ENCODE measurements at places on chromosomes 2 and 18.

DNA sequence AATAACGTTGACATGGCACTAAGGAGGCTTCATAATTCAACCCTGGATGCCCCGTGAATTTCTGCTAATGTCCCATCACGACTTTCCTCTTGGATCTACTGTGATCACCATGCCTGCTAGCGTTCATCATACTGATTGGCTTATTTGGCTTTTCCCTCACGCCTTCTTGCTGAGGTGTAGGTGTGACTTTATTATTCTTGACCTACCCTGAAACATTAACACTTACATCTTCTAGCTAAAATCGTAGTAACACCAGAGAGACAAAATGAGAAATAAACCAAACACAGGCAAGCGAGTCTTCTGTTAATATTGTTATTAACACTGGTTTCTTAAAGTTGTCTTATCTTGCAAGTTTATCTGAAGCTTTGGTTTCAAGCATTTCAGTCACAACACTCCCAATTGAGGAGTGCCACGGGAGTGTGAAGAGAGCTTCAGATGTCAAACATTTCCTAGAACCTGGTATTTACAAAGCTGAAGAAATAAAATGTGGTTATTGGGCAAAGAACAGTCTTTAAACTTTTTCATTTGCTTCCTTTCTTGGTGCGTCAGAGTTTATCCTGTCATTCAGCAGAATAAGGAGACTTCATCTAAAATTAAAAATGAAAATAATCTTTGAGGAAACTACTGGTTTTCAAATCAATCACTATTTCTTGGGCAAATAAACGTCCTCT, 15.4 kb upstream of the STAT1 start:
- DNase-seq: no peak

GRCh38 chr2:140011287-140011686, 1231.1 kb upstream of the NXPH2 start:
- no peak for DNase-seq

- DNase-seq: no peak
Observed at GRCh38 chr18:37199741-37200140, 365.9 kb downstream of the CELF4 start.

GRCh38 chr18:10296491-10296890, 157.9 kb upstream of the APCDD1 start:
- DNase-seq: no peak

GRCh38 chr2:1688161-1688560, 56.2 kb downstream of the PXDN start:
- no peak for DNase-seq

GRCh38 chr2:216486708-216487107, 11.9 kb upstream of the RPL37A start:
- no peak for DNase-seq

- DNase-seq: no peak
Observed at GRCh38 chr2:69499966-69500365, 62.7 kb upstream of the NFU1 start.

GRCh38 chr2:8976442-8977259, 26.8 kb downstream of the MBOAT2 start:
- DNase-seq: no peak

GRCh38 chr2:12555012-12555645, 161.6 kb upstream of the TRIB2 start:
- no peak for DNase-seq

GRCh38 chr2:126880324-126880723, 18.4 kb upstream of the TEX51 start:
- no peak for DNase-seq

DNA sequence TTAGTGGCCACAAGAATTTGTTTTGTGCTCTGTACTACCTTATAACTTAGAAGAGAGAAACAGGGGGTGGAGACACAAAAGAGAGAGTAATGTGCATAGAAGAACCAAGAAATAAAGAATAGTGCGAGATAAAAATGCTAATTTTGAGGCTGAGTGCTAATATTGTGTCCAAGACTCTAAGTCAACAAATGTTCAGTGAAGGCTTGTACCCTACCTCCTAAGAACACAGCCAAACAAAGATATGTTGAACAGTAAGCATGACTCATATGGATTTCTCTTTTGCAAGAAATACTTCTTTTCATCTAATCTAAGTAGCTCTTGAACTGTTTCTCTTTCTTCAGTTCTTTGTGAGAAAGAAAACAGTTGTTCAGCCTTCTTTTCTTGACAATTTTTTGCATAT, 45.2 kb downstream of the GAREM1 start:
- no peak for DNase-seq

GRCh38 chr2:41568648-41569047, 479.2 kb upstream of the PKDCC start:
- no peak for DNase-seq

DNA sequence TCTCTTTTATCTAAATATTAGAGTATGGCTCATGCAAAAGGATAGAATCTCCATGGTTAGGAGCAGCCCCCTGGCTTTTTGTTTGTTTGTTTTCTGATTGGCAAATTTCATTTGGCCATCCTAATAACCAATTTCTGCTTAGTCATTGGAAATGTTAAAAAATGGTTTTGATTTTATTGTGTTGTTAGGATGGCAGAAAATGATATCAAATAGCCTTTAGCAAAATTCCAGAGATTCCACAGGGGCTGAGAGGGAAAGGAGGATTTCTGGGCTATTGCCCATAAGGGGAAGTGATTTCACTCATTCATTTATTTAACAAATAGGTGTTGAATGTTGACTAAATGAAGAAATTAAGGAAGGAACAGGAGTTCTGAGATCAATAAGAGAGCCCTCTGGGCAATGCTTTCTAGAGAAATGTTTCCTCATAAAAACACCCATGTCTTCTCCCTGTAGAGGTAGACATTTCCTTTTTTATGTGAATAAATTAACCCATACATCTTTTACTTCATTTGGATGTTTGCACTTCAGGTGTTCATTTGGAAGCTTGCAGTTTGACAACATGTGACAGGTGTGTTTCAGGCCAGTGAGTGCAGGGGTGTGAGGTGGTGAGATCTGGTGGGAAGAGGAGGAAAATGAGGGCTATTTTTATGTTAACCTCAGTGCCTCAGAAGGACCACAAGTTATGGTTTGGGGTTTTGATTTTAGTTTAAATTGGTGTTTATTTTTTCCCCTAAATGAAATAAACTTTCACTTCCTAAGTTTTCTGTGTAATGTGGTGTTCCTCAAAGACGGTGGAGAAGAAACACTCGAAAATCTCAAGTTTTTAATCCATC, 61.7 kb upstream of the EPC2 start:
- DNase-seq: no peak

- no peak for DNase-seq
Observed at GRCh38 chr2:36973320-36973719, 7.0 kb upstream of the STRN start.

GRCh38 chr2:67938053-67938452, 124.8 kb downstream of the C1D start:
- no peak for DNase-seq

GRCh38 chr2:24667542-24667941, 125.6 kb downstream of the PTRHD1 start:
- DNase-seq: no peak

DNA sequence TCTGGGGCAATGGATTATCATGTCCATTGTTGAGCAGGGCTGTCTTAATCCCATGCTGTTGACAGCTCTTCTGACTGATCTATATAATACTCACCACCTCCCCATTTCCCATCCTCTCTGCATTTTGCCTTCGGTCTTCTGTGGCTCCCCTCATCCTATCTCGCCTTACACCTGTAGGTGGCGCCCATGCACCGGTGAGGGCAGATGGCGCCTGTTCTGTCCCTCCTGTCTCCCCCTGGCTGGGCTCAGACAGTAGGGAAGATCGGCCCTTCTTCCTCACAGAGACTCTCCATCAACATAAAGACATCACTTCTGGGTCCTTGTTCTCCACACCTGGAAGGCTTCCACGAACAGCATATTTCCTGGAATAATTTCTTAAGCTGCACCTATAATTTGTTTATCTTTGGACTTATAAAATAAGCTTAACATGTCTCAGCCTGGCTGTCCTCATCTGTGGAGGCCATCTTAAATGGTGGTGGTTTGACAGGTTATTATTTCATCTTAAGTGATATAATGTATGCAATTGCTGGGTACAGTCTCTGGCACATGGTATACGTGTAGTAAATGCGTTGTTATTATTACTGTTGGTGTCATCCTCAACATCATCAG, 10.9 kb upstream of the CDH20 start:
- DNase-seq: peak; percentile 49

GRCh38 chr18:37341016-37341415, 224.6 kb downstream of the CELF4 start:
- no peak for DNase-seq

DNA sequence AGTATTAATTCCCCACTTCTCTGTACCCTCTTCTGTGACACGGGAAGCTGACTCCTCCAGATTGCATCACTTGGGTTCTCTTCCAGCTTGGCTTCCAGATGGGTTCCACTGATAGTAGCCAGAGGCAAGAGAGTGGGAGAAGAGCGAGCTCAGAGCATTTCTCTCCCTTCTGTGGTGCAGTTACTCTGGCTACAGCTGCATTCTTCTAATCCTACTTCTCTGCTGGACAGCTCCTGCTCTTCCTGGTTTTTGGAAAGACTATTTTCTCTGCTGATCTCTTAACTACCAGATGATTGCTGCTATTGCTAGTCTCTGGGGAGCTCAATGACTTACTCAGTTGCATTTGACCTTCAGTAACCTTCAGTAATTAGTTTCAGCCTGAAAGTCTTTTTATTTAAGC, 187.5 kb upstream of the MAP2 start:
- no peak for DNase-seq

DNA sequence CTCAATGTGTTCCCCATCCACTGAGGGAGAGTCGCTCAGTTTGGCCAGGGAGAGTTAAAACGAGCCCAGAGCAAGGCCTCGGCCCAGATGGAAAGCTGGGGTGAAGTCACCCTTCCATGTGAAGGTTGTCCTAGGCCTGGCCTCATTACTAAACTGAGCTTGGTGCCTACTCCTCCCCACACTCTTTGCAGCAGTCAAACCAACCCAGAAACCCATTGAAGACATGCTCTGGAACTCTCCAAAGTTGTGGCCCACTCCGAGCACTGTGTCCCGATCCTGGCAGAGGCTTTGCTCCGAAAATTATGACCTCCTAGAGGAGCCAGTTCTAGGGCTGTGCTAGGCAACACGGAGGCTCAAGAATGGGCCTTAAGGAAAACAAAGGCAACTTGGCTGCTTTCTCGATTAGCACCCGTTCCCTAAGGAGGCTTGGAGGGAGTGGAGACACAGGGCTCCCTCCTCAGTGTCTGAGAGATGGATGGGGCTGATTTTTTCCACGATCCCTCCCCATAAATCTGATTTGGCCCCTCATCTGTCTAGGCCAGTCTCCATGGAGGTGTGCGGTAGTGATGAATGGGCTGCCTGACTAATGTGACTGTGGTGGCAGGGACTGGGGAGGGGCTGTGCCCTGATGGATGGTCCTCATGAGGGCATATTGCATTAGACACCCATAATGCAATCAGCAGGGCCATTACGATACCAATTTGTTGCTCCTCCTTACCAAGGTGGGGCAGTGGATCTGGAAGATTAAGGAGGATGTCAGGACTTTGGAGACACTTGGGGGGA, 11.7 kb upstream of the CYP26B1 start:
- DNase-seq: no peak

DNA sequence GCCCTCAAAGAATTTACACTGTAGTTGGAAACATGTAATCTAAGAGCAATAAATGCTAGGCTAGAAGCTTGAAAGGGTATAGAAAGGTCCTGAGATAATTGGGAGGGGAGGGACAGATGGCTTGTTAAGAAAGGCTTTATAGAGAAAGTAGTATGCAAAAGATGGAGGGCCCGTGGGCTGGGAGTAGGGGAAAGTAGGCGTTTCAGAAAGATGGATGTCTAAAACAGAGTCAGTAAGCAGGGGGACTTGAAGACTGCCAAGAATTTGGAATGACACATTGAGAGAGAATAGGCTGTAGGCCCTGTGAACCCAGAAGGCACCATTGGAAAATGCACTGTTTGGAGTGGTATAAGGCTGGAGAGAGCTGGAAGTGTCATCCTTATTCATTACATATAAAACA, 822 bp downstream of the PSMG2 start:
- no peak for DNase-seq

DNA sequence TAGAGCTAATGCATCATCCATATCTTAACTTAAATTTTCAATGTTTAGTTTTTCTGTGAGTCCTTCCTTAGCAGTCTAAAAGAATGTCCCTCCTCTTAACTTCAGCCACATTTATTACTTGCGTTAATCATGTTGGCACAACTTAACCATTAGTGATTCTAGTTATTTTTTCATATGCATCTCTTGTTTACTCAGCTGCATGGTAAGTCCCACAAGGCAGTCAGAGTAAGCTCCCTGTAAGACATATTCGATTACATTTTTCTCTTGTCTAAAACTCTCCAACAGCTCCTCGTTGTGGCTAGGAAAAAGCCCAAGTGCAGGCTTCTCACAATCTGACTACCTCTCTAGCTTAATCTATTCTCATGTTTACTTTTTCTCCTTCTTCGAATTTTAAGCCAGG, 2045.3 kb upstream of the PIK3C3 start:
- DNase-seq: no peak

DNA sequence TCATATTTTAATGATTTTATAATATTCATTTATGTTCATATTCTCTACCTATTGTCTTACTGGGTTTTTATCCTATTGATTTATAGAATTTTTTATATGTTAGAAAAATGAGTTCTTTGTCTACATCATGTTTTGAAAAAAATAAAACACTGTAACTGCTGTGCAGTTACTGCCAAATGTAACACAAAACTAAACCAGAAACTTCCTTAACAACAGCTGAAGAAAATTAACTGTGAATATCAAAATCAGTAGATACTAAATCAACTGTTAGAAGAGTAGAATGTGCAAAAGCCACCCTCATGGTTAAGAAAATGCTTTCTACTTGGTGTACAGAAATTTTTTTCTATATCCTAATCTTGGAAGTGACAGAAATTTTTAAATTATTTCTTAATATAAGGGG, 69.5 kb downstream of the PTRHD1 start:
- no peak for DNase-seq

DNA sequence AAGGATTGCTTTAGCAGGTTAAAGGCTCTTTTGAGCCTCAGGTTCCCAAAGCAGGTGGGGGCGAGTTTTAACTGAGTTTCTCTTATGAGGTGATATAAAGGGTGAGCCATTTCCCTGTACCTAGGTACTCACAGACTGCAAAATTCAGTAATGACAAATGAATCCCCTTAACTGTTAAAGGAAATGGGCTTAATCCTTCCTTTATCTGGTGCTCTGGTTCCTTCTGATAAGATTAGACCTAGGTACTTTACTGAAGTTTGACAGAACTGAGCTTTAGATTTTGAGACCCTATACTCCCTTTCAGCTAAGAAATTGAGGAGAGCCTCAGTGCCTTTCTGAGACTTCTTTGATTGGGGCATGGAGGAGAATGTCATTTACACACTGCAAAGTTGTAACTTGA, 42.6 kb downstream of the STK17B start:
- DNase-seq: no peak

- DNase-seq: no peak
Observed at GRCh38 chr2:144190908-144191605, 328.9 kb downstream of the ZEB2 start.

- no peak for DNase-seq
Observed at GRCh38 chr2:133726973-133727372, 158.7 kb upstream of the NCKAP5 start.

GRCh38 chr2:173230181-173230580, 124.5 kb upstream of the CDCA7 start:
- no peak for DNase-seq

- no peak for DNase-seq
Observed at GRCh38 chr2:190695739-190696138, 46.9 kb downstream of the NAB1 start.
